ENCODE measurements at places on chromosomes 7 and 10.

DNA sequence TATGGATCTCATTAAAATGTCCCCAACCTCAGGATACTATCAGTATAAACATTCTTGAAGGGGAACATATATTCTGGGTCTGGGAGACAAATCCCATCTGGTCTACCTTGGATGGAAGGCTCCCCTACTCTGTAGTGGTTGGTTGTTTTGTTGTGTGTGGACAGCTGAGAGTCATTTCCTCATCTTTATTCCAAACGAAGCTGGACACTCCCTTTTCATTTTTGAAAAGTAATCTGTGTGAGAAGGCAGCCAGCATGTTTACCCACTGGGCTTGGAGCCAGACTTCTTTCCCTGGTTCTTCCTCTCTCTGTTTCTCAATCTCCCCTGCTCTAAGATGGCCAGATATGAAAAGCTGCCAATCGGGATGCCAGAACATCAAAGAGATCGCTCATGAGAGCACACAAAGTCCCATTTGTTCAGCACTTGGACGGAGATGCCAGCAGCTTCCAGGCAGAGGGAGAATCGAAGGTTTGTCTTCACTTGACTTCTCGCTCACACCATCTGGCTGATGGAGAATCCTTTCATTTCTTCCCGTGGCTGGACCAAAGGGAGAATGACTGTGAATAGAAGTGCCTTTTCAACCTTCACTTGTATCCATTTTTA lies 108.1 kb upstream of the AGR3 start:
- no peak for DNase-seq

GRCh38 chr10:3057946-3058345 lies 9.4 kb upstream of the PFKP start:
- no peak for DNase-seq

DNA sequence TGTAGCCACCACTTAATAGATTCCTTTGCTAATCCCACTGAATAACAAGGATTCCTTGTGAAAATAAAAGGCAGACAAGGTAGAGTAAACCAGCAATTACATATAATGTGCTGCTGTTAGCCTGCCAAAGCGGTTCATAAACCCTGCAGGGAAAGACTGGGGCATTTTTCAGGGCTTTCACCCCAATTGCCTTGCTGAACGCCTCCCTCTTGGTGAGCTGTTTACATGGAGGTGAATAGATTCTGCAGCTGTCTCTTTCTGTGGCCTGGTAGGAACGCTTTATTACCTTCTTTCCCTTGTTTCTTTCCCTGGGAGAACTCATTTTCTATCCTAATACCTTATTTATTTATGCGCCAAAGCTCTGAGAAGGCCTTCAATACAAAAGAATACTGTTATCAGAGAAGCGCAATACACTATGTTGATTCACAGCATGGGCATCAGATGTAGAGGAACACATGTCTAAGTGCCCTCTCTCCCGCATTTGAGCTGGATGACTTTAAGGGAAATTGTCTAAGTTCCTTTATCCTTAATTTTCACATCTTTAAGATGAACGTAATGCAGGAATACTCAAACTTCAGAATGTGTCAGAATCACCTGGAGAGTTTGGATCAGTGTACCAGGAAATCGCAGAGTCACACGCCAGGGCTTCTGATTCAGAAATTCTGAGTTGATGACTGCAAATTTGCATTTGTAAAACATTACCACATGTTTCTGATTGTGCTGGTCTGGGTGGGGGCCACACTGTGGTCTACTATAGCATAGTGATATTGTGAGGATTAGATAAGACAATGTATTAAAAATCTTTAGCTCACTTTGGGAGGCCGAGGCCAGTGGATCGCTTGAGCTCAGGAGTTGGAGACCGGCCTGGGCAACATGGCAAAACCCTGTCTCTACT lies 1203.8 kb downstream of the SORCS3 start:
- no peak for DNase-seq

- DNase-seq = no peak
These were observed 97.9 kb upstream of the PALS2 start for GRCh38 chr7:24475166-24475961.

DNA sequence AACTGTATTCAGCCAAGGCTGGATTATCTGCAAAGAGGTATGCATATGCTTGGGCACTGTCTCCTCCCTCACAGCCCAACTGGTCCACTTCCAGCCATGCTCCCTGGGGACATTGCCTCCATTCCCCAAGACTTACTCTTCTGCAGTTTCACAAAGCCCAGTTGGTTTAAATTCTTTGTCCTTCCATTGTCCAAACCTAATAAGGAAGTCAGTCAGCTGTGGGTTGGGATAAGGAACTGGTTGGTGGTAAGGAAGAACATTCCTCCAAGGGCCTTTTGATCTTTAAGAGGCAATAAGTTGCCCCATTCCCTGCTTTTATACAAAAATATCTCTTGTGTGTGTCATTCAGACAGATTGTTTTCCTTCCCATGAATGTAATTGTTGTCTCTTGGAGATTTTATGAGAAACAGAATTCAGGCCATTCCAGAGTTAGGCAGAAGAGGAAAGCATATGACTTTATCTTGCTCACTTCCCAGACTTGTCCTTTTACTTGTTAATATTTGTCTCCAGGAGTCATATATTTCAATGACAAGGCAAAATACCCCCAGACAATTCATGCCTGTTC lies 673.7 kb downstream of the SUGCT start:
- DNase-seq = no peak

- DNase-seq = no peak
These were observed 1.2 kb upstream of the SGCE start for GRCh38 chr7:94656925-94657731.

DNA sequence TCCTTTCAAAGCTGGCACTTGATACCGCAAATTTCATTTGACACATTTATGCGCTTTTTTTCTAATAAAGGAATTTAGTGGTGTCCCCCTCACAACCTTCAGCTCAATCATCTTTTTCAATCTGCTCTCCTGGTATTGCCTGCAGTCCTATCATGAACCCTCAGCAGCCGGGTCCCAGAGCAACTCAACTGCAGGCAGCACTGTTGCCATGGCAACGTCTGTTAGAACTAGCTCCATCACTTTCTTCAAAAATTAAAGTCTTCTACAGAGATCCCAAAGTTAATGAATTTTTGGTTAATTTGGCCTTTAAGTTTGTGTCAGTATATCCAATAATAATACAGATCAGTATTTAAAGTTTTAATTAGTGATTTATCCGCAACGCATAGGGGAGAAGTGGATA lies 136.1 kb upstream of the TARP start:
- no peak for DNase-seq

- DNase-seq = no peak
These were observed 21.4 kb downstream of the AUTS2 start for GRCh38 chr7:69619635-69620034.

- DNase-seq = no peak
These were observed 28.0 kb downstream of the ADRA2A start for GRCh38 chr10:111104811-111105210.

DNA sequence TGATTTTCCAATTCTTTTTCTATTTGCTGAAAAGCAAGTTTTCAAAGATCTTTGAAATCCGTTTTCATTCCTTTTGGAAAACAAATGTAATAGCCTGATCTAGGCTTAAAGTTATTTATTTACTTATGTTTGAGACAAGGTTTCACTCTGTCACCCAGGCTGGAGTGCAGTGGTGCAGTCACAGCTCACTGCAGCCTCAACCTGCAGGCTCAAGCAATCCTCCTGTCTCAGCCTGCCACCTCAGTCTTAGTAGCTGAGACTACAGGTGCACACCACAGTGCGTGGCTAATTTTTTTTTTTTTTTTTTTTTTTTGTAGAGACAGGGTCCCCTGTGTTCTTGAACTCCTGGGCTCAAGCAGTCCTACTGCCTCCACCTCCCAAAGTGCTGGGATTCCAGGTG lies 4.6 kb downstream of the ST7 start:
- no peak for DNase-seq

DNA sequence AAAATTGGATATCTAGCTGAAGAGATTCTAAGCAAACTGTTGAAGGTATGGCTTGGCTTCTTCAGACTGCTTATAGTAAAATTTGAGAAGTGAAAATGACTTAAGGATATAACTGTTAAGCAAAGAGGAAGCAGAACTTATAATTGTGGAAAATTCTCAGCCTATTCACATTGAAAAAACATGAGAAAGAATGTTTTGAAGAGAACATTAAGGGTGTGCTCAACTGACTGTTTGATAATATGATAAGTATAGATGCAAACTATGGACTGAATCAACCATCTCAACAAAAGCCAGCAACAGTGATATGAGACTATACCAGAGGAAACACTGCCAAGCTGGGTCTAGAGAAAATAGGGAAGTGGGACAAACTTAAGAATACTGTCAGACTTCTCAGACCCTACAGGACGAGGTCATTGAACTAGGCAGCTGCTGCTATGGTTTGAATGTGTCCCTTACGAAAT lies 133.1 kb upstream of the PPP1R3A start:
- DNase-seq = no peak

GRCh38 chr10:77404810-77405209 lies 232.8 kb downstream of the KCNMA1 start:
- no peak for DNase-seq

DNA sequence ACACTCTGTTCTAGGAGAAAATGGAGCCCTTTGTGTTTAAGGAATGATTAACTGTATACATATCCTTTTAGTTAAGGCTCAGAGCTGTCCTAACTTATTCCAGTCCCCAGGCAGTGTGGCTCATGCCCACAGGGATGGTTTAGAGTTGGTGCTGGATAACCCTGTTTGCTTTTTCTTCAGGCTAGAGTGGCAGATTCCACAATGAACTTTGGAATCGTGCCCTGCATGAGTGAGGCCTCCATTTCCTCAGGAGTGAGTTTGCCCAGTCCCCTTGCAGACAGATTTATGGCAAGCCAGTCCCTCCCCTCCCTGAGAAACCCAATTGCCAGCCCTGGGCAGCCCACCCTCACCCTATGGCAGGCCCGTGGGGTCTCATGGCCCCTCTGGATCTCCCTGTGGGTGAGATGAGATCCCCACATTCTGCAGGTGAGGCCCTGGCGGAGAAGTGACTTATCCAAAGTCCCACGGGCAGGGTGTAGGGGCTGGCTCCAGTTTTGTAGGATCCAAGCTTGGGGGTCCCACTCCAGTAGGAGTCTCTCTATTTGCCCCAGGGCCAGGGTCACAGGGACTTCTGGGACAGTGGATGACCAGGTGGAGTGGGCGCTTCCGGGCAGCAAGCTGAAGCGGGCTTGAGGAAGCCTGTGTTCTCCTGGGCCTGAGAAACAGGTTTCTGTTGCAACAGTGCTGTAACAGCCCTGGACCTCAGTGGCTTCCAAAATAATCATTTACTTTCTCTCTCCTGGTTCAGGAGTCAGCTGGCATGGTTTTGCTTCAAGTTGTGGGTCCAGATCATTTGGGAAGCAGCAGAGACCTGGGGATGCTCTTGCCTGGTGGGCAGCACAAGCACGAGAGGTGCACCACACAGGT lies 9.0 kb upstream of the COMTD1 start:
- no peak for DNase-seq

DNA sequence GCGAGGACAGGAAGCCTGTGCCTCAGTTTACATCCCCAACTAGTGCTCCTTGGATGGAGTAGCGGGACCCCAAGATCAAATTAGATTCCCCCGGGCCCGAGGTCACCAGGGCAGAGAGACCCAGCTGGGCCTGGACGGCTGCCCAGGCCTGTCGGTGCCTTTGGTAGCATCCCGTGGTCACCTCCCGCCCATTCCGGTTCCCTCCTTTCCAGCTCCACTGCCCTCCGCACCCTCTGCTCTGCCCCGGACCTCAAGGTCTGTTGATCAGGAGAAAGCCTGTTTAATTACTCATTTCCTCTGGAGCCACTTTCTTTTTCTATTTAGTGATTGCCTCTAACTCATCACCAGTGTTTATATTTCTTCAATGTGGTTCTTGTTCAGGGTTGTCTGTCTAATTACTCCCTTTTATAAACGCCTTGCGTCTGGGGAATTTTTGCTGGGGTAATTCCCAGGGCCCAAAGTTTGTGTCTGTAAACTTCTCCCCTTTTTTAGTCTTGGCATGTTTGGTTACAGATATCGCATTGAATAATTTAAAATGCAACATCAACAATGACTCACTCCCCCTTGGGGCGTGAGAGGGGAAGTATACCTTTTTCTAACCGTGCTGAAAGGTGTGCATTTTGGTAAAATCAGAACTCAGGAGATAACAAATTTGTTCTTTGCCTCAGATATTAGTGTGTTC lies 1.9 kb downstream of the FOXK1 start:
- no peak for DNase-seq

GRCh38 chr10:5547681-5547930 lies 22.8 kb downstream of the CALML3 start:
- DNase-seq = no peak

DNA sequence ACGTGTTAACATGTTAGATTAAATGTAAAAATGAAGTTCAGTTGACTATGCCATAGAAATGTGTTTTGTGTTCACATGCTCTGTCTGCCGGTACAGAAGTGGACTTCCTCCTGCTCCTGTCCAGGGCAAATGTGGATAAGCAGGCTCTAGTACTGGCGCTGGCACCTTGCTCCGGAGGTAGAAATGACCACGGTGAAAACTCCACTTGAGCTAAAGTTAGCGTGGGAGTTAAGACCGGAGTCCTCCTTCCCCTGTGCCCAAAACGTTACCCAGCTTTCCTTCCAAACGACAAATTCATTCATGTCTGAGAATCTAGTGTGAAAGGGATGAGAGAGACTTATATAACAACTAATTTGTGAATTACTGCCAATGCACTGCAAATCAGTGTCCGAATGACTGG lies 35.0 kb upstream of the ATP6V0A4 start:
- DNase-seq = no peak

DNA sequence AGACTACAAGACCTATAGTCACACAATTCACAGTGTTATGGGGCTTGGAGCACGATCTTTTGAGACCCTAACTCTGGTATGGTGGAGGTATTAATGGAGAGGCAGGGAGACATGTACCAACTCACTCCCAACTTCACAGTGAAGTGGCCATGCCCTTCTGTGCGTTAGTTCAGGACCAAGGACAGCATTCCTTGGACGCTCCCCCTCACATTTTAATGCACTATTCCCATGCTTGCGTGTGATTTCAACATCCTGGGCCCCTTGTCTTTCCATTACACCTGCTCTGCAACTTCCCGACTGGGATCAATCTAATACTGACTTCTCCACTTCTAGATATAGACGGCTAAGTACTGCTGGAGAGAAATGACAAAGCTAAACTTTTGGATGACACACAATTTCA lies 72.7 kb downstream of the PLCE1 start:
- DNase-seq = no peak

DNA sequence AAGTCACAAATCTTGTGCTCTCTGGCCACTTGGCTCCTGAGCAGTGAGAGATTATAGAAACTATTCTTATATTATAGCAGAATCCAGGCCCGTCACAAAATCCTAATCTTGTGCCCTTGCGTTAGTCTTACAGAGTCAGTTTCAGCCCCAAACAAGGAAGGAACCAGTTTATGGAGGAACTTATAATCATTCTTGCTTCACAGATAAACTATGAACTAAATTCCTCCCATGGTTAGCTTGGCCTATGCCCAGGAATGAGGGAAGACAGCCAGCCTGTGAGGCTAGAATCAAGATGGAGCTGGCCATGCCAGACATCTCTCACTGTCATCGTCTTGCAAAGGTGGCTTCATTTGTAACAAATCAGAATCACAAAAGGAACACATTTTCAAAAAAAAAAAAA lies 199.7 kb upstream of the PITRM1 start:
- DNase-seq = no peak

DNA sequence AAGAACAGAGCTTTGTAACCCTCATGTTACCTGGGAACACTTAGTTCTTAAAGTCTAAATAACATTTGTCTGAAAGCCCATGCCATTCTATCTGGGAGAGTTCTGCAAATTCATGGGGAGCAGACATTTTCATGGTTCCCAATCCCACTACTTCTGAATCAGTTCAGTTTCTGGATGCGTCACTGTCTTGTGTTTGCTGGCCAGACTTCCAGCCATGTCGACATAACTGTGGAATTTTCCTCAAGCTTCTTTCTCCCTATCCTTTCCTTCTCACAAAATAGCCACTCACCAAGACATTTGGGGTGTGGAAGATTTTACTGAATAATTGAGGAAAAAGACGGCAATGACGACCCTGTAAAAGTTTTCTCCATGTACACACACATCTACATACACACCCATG lies 272.5 kb downstream of the NEBL start:
- no peak for DNase-seq

Measured in stimulated activated CD8-positive, alpha-beta memory T cell treated with anti-CD3 and anti-CD28 coated beads, Interleukin-7, amount 100 ng/mL, for 1 hour (primary cell).